NCI-H2171 treated with DMSO at 0.1 percent for 48 hours (cell line): ENCODE measurements at places on chromosomes 12 and 14.
A peak's percentile ranks its signal among the peaks of the same experiment; 100 is the strongest.

DNA sequence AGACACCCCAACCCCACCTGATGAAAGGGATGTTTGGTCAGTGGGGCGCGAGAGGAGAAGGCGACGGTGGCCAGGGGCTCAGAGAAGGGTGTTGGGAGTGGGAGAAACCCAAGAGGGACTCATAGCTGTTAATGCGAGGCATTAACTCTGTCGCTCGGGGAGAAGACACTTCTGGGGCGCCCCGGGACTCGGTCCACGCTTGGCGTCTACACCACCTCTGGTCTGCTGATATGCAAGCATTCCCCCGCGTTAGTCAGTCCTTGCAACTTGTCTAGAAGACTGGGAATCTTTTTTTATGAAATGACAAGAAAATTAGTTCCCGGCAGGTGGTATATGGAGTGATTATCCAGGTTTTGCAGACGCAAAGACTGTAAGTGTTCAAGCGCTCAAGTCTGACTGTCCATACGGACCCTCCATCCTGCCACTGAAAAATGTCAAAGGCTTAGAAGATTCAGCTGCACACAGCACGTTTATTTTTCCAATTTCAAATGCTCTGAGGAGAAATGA lies 360 bp upstream of the SLC35F4 start:
- no peak for DNase-seq

DNA sequence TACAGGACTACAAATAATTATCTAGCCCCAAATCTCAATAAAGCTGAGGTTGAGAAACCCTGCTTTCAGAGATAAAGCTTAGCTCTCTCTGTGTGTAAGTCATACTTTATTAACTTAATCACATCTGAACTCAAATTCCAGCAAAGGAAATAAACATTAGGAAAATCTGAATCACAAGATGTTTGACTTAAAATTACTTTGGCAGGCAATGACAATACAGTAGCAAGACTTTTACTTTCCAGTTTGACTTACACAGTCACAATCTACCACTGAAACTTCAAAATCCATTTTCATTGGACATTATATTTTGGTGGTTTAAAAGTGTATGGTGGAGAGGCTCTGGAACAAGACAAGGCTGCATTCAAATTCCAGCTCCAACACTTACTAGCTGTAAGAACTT lies 11.4 kb downstream of the TMEM116 start:
- no peak for DNase-seq

- no peak for DNase-seq
These were observed 30.6 kb upstream of the CLEC14A start for GRCh38 chr14:38286452-38286851.

DNA sequence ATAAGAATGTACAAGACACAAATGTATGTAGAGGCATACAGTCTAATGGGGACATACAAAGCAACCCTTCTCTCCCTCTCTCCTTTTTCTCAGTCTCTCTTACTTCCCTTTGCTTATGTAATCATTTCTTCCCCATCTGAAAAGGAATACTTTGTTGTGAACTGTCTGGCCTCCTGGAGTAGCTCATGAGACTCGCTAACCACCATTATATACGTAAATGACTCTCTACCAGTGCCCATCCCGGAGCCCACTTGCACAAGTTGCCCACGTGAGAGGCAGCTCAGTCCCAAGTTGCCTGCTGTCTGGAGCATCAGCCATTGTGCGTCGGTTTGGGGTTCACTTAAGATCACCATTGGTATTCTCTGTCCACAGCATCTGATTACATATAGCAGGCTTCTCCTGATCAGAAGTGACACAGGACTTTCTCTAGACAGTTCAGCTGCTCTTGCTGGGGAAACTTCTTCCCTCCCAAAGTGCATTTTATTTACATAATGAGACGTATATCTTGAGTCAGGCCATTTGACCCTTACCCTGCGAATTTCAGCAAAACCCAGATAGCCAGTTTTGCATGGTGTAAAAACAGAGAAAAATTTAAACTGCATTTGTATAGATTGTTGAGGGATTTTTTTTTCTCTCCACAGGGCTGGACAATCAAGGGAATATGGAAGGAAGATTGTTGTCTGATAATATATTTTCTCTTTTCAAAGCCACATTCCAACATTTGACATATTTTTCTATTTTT lies 220.7 kb upstream of the EGLN3 start:
- DNase-seq, result no peak

DNA sequence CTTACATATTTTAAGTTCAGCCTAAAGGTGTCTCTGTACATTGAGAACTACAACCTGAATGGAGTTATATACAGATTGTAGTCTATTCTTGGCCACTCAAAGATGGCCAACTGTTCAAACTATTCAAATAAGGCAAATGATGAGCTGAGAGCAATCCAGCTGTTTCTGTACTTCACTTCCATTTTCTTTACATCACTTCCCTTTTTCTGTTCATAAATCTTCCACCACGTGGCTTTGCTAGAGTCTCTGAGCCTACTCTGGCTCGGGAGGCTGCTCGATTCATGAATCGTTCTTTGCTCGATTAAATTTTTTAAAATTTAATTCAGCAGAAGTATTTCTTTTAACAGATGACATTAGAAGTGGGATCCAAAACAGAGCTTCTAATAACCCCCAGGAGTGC lies 879.7 kb downstream of the GALC start:
- DNase-seq, result no peak

DNA sequence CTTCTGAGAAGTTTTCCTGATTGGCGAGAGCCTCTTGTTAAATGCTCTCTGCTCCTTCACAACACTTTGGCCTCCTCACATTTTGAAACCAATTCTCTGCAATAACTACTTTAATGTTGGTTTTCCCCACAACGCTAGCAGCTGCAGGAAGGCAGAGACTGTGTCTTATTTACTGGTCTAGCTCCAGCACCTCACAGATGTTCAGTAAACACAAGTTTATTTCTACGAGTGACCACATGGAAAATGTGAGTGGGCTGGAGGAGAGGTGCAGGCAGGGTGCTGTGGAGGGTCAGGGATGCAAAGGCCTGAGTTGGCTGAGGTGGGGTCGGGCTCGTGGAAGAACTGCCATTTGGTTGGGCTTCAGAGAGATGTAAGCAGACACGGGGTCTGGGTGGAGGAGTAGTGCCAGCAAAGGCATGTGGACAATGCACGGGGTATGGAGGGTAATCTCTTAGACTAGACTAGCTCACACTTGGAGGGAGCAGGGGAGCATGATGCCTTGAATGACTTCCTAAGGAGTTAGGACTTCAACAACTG lies 117.4 kb upstream of the RTL1 start:
- no peak for DNase-seq

DNA sequence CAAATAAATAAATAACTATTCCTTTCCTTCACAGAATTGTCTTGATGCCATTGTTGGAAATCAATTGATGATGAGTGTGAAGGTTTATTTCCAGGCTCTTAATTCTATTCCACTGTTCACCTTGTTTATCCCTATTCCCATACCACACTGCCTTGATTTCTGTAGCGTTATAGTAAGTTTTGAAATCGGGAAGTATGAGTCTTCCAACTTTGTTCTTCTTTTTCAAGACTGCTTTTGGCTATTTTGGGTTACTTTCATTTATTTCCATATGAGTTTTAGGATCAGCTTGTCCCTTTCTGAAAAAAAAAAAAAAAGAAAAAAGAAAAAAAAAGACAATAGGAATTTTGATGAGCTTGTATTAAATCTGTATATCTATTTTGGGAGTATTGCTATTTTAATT lies 9.3 kb upstream of the CDK2AP1 start:
- DNase-seq, result no peak

- DNase-seq, result no peak
These were observed 24.5 kb upstream of the KIF21A start for GRCh38 chr12:39467432-39467870.

GRCh38 chr14:52072266-52072780 lies 3.5 kb upstream of the NID2 start:
- DNase-seq, result no peak

DNA sequence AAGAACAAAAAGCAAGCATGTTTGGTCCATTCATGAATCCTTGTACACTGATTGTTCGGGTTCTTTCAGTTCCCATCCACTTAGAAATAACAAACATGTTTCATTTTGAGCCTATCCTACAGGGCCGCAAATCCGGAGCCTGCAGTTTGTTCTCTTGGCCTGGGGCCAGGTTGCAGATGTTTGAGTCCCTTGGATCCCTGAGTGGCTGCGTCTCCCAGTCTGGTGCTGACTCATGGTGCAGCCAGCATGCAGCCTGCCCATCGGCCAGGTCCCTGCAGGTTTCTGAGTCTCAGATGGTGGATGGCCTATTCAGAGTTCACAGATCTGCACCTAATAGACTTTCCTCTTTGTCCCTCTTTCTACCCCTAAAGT lies 1.9 kb upstream of the DYNC1H1 start:
- peak; percentile 95 for DNase-seq

DNA sequence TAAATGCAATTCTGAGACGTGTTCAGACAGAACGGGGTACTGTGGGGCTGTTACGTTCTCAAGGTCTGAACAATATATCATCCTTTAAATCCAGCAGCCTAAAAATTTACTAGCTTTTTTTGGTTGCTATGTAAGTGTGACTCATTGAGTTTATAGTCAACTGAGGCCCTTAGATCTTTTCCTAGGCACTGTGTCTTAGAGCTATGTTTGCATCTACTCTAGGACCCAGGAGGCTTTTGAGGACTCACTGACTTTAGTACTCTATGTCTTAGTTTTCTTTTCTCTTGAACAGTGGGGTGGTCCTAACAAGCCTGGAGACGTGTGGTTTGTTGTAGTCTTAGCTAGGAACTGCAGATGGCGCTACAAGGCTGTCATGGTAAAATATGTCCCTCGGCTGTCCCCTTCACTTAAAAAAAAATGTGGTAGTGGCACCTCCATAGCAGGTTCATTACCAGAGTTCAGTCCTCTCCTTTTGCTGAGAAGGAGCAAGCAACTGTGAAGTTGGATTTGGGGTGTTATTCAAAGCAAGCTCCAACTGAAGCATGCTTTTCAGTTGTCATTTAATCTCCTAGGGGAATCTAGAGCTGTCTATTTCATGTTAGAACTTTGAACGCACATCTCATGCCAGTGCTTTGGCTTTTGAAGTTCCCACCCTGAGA lies 8.7 kb upstream of the SPATS2 start:
- DNase-seq, result peak; percentile 81

GRCh38 chr12:20863056-20863455 lies 52.6 kb downstream of the SLCO1B3 start:
- DNase-seq, result no peak

DNA sequence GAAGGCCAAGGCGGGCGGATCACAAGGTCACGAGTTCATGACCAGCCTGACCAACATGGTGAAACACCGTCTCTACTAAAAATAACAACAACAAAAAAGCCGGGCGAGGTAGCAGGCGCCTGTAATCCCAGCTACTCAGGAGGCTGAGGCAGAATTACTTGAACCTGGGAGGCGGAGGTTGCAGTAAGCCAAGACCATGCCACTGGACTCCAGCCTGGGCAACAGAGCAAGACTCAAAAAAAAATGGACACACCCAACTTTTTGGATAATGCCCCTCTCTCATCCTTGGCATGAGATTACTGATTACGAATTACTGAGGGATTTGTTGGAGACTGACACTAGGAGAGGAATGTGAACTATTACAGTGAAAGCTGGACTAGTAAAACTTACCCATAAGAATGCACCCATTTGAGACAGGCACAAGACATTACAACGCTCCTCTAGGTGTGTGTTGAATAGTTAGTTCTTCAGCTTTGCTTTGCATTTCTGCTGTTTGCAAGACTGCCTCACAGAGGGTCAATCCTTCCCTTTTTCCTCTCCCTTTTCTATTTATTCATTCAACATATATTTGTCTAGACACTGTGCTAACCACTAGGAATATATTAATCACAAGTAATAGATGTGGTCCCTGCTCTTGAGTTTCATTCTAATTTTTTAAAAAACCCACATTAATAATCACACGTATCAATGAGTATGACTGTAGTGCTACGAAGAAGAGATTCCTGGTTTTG lies 46.0 kb upstream of the OR5AU1 start:
- no peak for DNase-seq

- no peak for DNase-seq
These were observed 1598.4 kb upstream of the TMEM132C start for GRCh38 chr12:126668538-126668937.

GRCh38 chr14:43896044-43896443 lies 611.0 kb downstream of the FSCB start:
- DNase-seq, result no peak
